Spleen (tissue), 13 donors: ENCODE measurements at places on chromosomes 3 and 15. TPM values are rescaled to one million over a fixed set of nuclear protein-coding genes. Genes with fewer than 3 reads are reported as not detected.

DNA sequence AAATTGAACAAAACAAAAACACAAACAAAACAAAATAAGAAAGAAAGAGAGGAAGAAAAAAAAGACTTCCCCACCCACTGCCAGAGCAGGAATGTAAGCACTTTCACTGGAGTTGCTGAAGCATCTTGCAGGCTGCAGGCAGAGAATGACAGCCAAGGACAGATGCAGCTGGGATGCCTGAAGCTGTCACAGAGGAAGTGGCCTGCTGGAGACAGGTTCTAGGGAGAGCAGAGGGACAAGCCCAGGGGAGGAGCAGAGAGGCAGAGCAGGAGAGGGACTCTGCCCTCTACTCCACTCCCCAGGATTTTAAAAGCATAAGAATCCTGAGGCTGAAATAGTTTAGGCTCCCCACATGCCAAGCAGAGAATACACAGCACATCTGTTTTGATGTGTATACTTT is 326.2 kb downstream of the TUSC7 start:
- DNase-seq: no peak

GRCh38 chr3:110210086-110210660 is 861.4 kb upstream of the NECTIN3 start:
- DNase-seq: no peak

GRCh38 chr15:79943820-79944219 is 27.2 kb downstream of the BCL2A1 start:
- no peak for DNase-seq

DNA sequence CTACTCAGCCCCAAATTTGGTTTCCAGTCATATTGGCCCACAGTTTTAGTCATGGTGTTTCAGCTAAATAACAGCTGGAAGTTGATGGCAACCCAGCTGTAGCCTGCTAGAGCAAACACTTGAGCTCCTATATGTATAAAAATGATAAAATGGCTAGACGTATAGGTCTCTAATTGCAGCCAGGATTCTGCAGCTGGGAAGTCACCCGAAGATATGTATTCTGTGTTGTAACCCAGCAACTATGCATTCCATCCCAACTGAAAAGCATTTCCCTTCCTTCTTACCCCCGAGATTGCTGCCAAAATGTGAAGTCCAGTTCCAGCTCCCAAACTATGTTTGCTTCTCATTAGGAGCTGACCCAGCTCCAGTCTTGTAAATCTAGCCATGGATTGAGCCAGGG is 408.4 kb downstream of the AGBL1 start:
- no peak for DNase-seq

HEMK1 gene
- total RNA-seq: 22.5 TPM

PCOLCE2 gene
- total RNA-seq: 8.4 TPM

NPAP1 gene
- total RNA-seq: 0.22 TPM

CHRM5 gene
- total RNA-seq: not detected

GABRR3 gene
- total RNA-seq: not detected
